SK-N-SH (cell line): ENCODE measurements at places on chromosomes 4 and X. TPM values are rescaled to one million over a fixed set of nuclear protein-coding genes. Genes with fewer than 3 reads are reported as not detected.

STATH gene
- polyA plus RNA-seq = not detected in 2 replicates

TRO gene
- 59.1 and 70.0 TPM in 2 replicates for polyA plus RNA-seq

DNA sequence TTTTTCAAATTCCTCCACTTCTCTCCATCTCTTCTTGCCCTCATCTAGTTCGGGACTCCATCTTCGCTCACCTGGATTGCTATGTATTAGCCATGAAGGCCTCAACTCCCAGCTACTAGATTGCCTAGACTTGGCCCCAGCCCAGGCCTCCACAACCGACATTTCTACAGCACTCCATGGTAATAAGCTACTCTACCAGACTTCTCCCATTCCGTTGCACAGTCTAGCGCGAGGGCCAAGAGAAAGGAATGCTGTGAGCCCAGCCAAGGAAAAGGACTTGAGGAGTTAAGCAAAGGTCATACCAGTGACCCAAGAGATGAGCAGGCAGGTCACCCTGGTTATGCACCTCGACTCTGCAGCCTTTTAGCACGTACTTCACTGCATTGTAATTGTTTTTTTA lies 75.6 kb downstream of the SOWAHB start:
- H3K27ac ChIP-seq = no peak overlapping the region
- H3K27me3 ChIP-seq = no peaks in the 10 kb centered on the region
- no peak overlapping the region for H3K4me3 ChIP-seq
- no peak for DNase-seq

DNA sequence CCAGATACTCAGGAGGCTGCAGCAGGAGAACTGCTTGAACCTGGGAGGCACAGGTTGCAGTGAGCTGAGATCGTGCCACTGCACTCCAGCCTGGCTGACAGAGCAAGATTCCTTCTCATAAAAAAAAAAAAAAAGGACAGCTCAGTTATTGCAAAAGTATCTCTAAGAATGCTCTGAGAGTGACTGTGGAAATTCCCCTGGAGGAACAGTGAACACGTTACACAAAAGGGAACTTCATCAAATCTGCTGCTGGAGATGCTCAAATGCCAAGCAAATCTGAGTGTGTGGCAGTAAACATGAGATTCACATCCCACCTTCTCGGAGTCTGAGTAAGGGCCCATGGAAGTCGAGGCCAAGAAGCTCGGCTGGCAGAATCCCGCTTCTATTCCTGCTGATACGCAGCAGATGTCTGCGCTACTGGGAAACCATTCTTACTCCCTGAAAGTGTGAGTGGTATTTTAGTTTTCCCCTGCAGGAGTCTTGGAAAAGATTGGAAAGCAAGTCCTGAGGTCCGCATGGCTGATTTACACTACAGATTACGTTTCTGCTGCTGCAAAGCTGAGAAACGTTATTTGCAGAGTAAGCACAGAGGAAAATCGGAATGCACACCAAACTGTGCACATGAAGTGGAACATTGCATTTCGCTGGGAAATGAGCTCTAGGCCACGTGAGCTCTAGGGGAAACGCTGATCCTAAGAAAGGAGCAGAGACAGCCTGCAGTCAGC lies 162.9 kb downstream of the NSUN7 start:
- no peak overlapping the region for H3K27ac ChIP-seq
- peaks cover 29% of the 10 kb centered on the region for H3K4me1 ChIP-seq
- H3K4me3 ChIP-seq = no peak overlapping the region
- no peaks in the 10 kb centered on the region for H3K36me3 ChIP-seq

- H3K4me1 ChIP-seq = peaks cover 12% of the 10 kb centered on the region; the same call in 1 of the 2 replicates
- H3K36me3 ChIP-seq = no peaks in the 10 kb centered on the region
- no peaks in the 10 kb centered on the region for H3K27me3 ChIP-seq
- no peak overlapping the region for H3K27ac ChIP-seq
- no peak overlapping the region for H3K4me3 ChIP-seq
Measured at GRCh38 chr4:53199356-53199755, 166.5 kb downstream of the SCFD2 start.
